ENCODE measurements at places on chromosomes 2 and 18.

DNA sequence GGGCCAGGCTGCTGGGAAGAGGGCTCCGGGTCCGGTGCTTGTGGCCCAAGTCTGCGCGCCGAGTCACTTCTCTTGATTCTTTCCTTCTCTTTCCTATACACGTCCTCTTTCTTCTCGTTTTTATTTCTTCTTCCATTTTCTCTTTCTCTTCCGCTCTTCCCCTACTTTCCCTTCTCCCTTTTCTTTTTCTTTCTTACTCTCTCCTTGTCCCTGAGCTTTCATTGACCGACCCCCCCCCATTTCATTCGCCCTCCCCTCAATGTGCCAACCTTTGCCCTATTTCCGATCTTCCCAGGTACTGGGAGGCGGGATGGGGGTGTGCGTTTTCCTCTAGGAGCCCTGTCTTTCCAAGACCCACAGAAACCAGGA lies 1.8 kb downstream of the ONECUT2 start:
- no peak for DNase-seq

DNA sequence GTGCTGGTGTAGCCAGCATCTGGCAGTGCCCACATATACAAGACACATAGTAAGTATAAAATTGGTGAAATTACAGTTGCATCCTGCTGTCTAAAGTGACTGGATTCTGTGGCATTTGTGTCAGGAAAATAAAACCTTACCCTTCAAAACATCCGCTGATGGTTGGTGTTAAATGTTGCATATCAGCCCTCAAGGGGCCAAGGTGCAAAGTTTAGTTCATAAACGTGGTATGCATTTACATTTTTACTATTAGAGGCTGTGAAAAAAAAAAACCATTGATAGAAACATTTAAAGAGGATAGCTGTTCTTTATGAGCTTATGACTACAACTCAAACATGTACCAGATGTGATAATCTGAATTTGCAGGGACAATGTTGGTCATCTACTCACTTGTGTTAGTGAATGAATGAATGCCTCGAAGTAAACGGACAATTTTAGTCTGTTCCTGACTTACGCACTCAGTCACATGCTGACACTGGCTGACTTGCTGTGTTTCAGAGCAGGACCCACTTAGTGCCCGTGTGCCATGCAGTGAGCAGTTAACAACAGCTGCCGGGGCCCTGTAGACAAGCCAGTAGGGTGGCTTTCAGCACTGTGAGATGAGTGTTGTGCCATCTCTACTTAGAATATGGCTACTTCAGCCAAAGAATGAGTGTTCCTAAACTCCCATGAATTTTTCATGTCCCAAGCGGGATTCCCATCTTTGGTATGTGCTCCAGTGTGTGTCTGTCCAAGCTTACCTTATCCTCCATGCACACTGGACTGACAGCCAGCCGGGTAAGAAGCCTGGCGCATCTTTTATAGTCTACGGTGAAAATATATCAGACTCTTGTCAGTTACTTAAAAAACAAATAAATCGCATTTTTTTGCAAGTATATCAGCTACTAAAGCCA lies 5.3 kb downstream of the ALKAL2 start:
- DNase-seq = no peak

DNA sequence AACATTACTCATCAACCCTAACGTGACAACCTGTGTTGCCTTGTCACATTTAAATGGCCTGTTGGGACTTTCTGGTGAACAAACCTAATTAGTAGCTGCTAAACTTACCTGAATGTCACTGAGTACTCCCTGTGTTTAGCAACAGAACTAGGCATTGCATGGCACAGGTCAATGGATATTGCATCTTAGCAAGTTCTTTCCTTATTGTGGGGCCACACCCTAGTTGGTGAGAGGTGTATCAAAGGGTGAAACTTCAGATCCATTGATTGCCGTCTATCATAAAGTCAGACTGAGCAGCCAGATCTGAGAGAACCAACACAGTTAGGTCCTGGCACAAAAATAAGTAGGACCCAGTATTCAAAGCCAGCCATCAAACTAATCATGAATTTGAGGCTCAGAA lies 29.8 kb upstream of the ZNF385B start:
- DNase-seq = no peak

DNA sequence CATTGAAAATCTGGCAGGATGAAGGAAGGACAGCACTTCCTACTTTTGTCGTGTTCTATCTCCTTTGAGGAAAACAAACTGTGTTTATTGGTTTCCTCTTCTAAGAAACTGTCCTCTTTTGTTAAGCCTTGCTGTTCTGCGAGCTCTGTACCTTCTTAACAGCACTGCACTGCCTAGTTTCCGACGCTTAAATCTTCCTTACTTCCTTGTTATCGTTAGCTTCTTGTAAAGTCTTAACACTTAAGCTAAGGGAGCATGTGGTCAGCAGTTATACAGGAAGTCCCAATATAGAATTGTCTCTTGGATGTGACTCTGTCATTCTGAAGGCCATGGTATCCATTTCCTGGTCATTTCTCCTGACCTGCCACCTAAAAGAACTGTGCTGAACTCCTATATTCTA lies 552.8 kb upstream of the NRP2 start:
- DNase-seq = no peak

DNA sequence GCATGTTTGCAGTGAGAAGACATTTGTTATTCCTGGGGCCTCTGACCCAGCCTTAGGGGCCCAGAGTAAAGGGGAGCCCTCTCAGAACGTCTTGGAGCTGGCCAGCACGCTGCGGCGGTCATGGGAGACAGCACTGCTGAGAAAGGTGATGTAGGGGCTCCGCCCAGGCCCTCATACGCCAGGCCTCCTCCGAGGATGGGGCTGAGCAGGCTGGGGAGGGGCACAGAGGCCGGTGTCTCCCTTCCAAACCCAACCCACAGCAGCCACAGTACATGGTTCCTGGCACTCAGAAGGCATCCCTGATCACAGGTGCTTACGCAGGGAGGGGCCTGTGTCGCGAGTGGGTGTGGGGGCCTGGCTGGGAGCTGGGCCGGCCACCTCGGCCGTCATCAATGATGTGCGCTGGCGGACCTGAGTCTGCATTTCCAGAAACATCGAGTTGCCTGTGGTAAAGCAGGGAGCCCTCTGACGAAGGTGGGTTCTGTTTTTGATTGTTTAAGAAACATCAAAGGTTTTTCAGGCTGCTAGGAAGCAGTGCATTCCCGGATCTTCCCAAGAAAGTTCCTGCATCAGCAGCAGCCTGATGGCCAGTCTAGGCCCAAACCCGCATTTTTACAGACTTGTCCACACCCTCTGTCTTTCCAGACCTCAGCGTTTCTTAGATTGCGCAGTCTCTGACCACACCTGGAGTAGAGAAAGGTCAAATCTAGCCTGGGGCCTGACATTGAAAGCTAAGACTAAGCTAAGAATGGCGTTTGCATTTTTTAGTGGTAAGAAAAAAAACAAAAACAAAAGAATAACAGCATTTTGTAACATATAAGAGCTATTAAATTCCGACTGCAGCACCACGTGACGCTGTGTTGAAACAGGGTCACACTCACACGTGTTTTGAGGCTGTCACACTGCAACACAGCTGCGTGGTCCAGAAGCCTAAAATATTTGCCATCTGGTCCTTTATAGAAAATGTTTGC lies 51.2 kb upstream of the PXDN start:
- no peak for DNase-seq

GRCh38 chr2:85439025-85439472 lies 20.5 kb downstream of the SH2D6 start:
- no peak for DNase-seq

DNA sequence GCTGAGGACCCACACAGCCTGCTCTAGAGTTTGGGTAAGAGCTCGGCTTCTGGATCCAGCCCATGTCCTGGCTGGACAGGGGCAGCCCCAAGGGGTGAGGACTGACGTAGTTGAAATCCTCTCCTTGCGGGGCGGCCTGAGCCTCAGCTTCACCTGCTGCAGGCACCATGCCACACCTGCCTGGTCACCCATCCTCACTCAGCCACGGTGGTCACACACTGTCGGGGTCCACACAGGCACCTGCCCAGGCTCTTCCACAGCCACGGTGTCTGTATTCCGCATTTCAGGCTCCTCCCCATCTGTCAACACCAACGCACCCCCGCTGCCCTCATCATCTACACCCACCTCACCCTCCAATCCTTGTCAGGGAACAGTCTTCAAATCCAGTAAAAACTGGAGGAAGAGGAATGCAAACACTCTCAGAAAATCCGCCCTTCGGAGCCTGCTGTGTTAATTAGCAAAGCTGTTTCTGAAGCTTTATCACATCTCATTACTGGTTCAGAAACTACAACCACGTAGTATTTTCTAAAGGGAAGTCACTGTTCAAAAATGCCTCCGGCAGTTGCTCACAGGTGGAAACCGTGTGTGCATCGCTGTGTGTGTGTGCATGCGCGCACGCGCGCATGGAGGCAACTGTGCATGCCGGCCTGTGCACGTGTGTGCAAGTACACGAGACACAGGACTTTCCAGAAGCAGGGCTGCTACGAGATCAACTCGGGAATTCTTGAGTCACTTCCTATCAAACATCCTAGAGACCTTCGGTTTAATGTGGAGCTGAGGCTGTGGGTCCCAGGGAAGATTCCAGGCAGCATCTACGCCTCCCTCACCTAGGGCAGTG lies 38.2 kb downstream of the SLC66A2 start:
- no peak for DNase-seq

DNA sequence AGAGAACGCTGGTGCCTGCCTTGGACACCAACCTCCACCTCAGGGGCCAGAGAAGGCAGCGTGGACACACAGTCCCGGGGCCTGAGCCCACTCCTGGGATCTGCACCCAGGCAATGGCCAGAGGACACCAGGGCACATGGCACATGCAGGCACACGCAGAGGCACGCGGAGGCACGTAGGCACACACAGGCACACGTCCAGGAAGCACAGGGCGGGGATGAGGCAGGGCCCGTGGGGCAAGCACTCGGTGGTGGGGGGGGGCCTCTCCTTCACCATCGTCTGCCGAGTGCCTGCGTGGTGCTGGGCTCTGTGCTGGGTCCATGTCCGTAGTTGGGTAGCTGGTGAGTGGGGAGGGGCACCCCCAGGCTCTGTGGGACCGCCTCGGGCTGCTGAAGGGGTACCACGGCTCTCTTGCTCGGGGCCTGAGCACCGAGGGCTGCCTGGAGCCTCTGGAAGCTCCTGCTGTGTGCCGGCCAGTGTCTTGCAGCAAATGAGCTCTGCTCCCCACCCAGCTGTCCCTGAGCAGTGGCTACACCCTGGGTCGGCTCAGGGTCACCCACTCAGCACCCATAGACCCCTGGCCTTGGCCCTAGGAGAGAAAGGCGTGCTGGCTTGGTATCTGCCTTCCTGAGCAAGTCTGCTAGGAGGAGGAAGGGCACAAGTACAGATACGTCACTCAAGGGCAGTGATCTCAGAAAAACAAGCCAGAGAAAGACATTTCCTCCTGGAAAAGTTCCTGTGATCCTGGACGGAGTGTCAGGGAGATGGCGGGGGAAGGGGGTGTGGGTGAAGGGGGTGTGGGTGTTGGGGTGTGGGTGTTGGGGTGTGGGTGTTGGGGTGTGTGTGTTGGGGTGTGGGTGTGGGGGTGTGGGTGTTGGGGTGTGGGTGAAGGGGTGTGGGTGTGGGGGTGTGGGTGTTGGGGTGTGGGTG lies 26.4 kb downstream of the RTP5 start:
- DNase-seq = no peak

DNA sequence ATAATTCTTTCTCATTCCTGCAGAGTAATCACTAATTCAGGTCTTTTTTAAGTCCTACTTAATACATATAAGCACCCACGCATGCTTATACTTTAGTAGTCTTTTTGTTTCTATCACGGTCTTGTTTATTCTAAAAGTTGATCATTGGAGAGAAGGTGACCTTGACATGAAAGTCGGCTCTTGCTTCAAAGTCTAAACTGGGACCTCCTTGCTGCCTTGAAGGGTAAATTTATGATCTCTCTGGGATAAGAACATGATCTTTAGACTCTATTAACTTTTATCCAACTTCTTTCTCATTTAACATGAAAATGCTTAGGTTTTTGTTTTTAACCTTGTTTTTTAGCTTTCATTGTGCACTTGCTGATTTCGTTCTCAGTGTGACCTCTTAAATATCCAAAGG lies 792.3 kb downstream of the DPP10 start:
- DNase-seq = no peak

DNA sequence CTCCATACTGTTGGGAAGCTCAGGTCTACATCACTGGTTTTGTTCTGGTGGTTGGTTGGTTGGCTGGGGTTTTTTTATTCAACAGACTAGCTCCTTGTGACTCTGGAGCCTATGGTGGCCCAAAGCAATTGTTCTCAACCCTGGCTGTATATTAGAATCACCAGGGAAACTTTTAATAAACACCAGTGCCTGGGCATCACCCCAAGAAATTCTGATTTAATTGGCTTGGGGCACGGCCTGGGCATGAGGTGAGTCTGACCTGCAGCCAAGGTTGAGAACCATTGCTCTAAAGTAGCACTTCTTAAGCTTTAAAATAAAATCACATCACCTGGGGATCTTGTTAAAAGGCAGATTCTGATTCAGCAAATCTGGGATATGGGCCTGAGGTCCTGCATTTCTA lies 184.1 kb downstream of the C1D start:
- no peak for DNase-seq

- no peak for DNase-seq
Measured at GRCh38 chr18:8242151-8242696, 367.0 kb upstream of the RAB12 start.

DNA sequence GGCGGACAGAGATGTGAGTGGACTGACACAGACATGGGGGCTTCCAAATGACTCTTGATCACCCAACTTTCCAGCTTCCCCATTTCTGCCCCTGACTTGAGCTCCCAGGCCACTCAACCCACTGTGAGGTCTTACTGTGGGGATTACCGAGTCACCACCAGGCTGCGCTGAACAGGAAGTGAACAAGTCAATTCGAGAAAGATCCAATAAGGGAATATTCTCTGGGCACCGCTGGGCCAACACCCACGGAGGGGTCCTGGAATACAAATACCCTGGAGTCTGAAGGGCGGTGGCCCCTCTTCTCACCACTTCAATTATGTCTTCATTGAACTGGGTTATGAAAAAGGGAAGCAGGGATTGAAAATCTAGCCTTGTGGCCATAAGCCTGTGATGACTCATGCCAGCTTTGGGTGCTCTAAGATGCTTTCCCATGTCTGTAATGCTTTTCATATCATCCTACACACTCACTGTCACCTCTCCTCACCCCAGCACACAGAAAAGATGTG lies 37.7 kb downstream of the BCL11A start:
- peak; percentile 13 for DNase-seq

Data from stimulated activated CD8-positive, alpha-beta memory T cell treated with anti-CD3 and anti-CD28 coated beads, Interleukin-7, amount 100 ng/mL, for 48 hours (primary cell).